ENCODE measurements at places on chromosomes 11 and 22.

DNA sequence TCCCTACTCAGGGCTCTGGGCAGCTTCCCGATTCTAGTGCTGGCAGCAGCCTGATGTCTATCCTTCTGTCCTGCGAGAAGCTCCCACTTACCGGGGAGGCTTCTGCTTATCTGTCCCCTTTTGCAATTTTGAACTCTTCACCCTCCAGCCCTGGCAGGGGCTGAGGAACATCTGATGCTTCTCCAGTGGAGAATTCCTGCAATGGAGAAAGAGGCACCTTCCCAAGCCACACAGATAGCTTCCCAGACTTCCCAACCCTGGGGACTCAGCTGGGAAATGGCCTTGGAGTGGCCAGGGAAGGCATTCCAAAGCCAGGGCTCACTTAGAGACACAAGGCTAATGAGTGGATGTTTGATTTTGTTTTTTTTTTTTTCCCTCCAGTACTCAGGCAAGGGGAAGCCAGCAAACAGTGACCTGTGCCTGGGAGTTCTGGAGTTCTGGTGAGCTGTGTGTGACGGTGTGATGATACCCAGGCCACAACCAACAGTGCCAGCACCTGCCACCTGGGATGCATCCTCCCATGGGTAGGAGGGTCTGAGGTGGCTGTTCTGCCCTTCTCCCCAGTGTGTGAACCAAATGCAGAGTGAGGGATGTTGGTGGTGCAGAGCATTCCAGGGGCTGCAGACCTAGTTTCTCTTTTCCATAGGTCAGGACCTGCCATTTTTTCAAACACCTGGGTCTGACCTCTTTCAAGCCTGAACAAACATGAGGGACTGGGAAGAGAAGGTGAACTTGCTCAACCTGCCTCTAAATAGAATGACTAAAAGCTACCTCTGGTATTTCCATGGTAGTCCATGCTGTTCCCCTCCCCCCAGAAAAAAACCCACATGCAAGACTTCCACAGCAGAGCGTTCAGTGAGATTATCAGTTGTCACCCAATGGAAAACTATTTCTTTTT lies 95.1 kb downstream of the CCDC81 start:
- DNase-seq, result no peak

GRCh38 chr11:120835601-120836228 lies 188.2 kb upstream of the TBCEL start:
- DNase-seq, result no peak

DNA sequence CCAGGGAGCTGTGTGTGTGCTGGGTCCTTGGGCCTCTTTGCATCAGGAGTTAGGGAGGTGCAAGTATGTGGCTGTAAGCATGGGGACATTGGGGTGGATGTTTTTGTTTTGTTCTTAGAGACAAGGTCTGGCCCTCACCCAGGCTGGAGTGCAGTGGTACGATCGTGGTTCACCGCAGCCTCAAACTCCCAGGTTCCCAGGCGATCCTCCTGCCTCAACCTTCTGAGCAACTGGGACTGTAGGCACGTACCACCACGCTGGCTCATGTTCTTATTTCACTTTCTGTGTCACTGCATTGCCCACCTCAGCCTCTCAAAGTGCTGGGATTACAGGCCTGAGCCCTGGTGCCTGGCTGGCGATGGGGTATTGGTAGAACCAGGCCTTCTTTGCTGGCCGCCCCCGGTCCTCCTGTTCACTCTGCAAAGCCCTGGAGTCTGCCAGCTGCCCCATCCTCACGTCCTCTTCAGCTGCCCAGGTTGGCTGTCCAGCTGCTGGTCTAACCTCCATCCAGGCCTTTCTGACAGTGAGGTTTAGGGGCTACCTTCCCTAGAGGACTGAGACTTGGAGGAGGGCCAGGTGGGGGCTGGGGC lies 851 bp upstream of the GRAMD4 start:
- no peak for DNase-seq

DNA sequence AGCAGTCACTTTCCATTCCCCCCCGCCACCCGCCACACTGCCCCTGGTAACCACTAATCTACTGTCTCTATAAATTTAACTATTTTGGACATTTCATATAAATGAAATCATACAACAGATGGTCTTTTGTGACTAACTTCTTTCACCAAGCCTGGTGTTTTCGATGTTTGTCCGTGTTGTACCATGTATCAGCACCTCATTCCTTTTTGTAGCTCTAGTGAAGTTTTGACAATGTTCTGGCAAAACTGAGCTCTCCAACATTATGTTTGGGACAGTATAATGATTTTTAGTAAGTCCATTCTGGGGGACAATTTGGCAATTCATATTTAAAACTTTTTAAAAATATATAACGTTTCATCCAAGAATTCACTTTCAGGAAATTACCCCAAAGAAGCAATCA lies 45.6 kb upstream of the ARHGAP42 start:
- no peak for DNase-seq

DNA sequence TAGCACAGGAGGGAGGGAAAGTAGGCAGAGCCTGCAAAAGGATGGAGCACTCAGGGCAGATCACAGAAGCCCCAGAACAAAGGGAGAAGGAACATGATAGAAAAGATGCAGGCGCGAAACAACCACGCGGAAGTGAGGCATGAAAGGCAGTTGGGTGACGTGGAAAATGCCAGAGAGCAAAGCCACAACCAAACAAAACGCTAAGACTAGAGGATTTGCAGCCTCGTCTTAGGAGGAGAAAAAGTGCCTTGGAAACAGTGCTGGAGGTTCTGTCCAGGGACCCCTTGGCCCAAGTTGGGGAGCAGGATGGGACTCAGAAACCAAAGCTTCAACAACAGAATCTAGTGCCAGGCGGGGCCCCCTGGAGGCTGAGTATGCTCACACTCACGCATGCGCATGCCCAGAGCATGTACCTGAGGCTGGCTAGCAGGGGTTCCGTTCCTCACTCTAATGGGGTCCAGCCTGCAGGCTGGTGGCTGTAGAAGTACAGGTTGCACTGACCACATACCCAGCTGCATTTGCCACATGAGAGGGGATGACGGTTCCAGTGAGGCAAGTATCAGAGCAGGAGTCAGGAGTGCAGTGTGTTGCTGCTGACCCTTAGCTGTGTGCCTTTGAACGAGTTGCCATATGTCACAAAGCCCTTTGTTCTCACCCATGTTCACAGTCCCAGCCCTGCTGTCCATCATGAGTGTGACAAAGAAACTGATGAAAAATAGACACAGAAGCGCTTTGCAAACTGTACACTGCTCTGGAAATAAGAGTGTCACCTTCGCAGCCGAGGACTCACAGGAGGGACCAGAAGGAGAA lies 568.6 kb upstream of the CADM1 start:
- no peak for DNase-seq

GRCh38 chr11:19954899-19955298 lies 205.4 kb downstream of the DBX1 start:
- DNase-seq, result no peak

DNA sequence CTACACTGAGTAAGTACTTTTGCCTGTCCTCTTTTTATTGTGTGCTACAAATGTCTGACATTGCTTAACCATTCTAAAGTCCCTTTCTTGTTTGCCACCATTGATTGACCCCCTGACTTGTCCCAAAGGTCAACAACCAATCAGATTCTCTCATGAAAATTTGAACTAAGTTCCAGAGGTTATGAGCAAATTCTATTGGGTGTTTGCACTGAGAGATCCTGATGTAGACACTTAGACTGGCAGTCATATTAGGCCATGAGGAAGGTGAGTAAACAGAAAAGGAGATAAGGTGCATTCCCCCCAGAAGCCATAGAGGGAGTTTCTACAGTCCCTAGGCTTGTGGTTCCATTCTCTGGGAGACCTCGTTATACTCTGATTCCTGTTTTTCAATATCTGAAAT lies 101.3 kb upstream of the E2F8 start:
- DNase-seq, result no peak

DNA sequence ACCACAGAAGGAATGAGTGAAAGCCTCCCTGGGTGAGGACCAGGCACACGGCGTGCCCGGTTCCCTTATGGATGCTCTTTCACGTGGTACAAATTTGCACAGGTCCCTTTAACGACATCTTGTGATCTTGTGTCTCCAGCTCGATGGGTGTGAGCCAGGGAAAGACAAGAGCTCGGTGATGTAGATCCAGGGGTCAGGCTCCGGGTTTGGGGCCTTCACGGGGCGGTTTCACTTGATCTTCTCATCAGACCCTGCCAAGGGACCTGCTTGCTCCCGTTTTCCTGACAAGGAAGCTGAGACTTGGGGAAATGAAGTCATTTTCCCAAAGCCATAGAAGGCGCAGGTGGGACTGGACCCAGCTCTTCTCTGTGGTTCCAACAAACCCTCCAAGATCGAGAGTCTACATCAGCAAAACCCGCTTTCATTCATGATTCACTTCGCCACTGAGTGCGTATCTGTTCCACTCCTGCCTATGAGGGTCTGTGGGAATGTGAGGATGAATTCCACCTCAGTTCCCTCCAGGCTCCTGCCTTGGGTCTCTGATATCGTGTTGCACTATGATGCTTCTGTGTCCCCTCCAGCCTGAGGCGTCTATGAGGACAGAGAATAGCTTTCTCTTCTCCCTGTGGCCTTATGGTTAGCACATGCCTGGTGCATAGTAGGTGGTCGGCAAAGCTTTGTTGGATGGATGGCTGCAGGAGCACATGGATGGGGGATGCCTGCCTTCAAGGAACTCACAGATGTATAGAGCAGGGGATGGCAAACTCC lies 45.0 kb upstream of the ANO1 start:
- DNase-seq, result no peak

DNA sequence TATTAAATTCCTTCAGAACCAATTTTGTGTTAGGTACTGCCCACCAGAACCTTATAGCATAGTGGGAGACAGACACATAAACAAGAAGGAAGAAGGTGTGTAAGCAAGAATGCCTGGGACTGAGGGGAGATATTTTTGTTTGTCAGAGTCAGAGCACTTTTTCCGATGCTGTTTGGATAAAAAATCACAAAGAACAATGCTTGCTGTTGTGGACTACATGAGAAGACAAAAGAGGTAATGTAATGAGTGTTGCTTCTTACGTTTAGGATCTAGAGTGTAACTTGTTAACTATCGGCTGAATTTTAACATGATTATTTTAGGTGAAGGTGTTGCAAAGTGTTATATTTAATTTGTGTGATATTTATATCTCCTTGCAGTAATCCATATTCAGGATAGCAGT lies 84.9 kb downstream of the ATM start:
- DNase-seq, result no peak

DNA sequence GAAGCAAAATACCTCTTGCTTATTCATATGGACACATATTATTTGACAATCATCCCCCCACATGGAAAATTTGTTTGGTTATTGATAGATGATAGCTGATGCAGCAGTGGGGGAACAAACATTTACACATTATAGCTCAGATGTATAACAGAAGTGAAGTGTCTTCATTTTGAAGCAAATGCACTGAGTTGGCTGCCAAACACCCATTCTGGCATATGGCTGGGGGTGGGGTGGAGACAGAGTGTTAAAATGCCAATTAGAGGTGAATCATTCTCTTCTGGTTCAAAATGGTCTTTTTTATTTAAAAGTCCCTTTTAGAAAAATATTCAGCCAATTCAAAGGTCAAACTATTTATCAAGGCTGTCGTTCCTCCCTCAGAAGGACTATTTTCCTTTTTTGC lies 157.3 kb upstream of the TRPC6 start:
- no peak for DNase-seq

DNA sequence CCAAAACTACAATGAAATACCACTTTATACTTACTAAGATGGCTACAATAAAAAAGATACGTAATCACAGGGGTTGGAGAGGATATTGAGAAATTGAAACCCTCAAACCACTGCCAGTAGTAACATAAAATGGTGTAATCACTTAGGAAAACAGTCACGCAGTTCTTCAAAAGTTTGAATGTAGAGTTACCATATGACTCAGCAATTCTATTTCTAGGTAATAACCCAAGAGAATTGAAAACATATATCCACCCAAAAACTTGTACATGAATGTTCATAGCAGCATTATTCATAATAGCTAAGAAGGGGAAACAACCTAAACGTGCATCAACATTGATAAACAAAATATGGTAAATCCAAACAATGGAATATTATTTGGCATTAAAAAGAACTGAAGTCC lies 24.4 kb upstream of the PSMA1 start:
- no peak for DNase-seq

DNA sequence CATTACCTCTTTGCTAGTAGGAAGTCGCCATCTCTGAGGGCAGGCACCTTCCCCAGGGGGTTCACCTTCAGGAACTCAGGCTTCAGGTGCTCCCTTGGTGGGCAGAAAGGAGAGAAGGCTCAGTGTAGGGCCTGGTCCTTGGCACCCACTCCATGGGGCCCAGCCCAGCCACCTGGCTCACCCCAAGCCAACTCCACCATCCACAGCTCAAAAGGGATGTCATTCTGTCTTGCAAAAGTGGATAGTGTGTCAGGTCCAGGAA lies 2.7 kb upstream of the GSTT4 start:
- no peak for DNase-seq

DNA sequence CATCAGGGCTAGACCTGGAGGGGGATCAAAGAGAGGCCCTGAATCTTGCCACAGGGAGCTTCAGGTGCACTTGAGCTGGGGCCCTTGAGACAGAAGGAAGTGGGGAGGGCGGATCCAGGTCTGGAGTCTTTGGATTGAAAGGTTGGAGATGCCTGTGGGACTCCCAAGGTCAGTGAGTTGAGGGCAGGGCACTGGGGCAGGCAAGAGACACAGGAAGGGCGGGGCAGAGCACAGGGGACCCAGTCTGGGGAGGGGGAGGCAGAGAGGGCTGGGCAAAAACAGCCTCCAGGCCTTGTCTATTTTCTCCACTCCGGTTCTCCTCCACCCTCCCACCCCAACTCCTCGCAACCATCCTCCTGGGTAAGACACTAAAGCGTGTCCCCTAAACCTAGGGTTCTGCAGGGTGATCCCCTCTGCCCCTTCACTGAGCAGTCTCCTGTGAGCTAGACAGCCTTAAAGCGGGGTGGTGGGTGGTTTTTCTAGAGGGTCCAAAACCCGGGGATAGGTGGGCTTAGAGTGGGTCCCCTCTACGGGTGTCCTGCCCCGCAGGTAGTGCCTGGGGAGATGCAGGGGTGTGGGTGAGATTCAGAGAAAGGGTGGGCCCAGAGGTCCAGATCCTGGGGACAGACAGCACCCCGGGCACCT lies 38.6 kb upstream of the CELSR1 start:
- DNase-seq, result no peak

- no peak for DNase-seq
These were observed 1461.2 kb downstream of the TBC1D22A start for GRCh38 chr22:48223488-48224190.

GRCh38 chr11:108929241-108929640 lies 264.4 kb downstream of the DDX10 start:
- DNase-seq, result no peak

DNA sequence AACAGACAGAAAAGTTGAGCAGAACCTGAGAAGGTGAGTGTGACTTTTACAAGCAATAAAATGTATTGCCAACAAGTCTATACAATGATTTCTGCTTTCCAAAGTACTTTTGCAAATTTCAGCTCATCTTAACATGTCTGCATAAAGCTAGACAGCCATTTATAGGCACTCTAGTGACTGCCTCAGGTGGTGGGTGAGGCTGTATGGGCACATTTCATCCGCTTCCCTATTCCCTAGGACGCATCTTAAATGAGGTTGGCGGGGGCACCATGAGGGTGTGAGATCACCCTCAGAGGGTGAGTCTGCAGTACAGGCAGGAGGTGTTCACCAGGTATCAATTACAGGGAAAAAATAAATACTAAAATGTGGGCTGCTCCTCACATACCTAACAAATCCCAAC lies 110.1 kb downstream of the ETS1 start:
- no peak for DNase-seq

All from T follicular helper cell (primary cell).